ENCODE measurements at places on chromosomes 1 and 21. TPM values are rescaled to one million over a fixed set of nuclear protein-coding genes. Genes with fewer than 3 reads are reported as not detected.

Gene ASTN1
- under 0.01 TPM for total RNA-seq

Gene FNBP1L
- total RNA-seq: 7.7 TPM

Gene EEIG2
- total RNA-seq: 21.4 TPM

Gene IFI44L
- 17.2 TPM for total RNA-seq

All from aortic smooth muscle cell (primary cell).